ENCODE measurements at places on chromosomes 5 and 9. TPM values are rescaled to one million over a fixed set of nuclear protein-coding genes. Genes with fewer than 3 reads are reported as not detected.
A peak's percentile ranks its signal among the peaks of the same experiment; 100 is the strongest.

HMHB1 gene
- total RNA-seq: not detected

KIF24 gene
- 18.3 TPM for total RNA-seq

SLC25A2 gene
- total RNA-seq: 4.0 TPM

GFI1B gene
- total RNA-seq: 9.7 TPM

DNA sequence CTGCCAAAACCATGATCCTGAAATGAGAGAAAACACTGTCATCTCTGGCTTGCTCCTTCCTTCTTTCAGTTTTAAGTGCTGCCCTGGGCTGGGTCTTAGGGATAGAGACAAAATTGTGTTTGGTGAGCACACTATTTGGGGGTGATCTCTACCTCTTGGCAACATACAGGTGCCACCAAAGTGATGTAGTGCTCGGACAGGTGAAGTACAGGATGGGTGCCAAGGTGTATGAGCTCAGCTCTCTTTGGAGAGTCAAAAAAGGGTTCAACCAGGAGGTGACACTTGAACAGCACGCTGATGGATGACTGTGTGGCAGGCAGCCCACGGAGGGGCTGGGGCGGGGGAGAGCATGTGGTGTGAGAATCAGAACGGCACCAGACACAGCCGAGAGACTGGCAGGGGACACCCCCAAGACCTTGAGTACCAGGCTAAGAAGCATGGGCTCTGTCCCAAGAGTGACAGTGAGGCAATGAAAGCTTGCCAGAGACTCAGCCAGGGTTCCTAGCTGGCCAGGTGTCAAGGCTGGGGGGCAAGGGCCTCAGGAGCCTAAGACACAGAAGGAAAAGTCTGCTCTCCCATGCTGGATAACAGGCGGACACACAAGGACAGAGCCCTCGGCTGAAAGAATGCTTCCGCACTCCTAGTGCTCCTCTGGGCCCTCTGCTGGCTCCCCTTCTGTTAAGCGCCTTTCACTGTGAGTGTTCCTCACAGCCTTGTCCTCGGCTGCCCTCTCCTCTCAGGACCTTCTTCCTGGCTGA lies 2.5 kb downstream of the NHP2 start:
- peak; percentile 44 for DNase-seq

- DNase-seq: no peak
Measured at GRCh38 chr9:14961372-14962068, 51.3 kb upstream of the FREM1 start.

GRCh38 chr5:114407783-114408182 lies 45.9 kb downstream of the KCNN2 start:
- DNase-seq: no peak

DNA sequence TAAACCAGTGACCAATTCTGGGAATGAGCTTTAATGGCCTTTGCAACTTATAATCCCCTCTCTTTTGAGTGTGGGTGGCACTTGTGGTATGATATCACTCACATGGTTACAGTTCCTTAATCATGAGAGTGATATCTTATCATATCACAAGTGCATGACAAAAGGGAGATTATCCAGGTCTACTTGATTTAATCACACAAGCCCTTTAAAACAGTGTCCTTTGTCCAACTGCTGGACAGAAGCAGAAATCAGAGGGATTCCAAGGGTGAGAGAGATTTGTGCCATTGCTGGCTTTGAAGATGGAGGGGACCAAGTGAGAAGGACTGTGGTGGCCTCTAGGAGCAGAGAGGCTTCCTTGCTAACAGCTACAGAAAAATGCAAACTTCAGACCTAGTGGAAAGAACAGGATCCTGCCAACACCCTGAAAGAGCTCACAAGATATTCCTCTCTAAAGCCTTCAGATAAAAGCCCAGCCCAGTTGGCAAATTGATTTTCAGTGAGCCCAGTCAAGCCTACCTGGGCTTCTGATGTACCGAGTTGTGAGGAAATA lies 279.0 kb upstream of the TLE4 start:
- no peak for DNase-seq

- peak; percentile 38 for DNase-seq
Measured at GRCh38 chr5:155564541-155564940, 551.0 kb downstream of the KIF4B start.

- DNase-seq: peak; percentile 41
Measured at GRCh38 chr9:84140535-84141101, 160.0 kb downstream of the RMI1 start.

DNA sequence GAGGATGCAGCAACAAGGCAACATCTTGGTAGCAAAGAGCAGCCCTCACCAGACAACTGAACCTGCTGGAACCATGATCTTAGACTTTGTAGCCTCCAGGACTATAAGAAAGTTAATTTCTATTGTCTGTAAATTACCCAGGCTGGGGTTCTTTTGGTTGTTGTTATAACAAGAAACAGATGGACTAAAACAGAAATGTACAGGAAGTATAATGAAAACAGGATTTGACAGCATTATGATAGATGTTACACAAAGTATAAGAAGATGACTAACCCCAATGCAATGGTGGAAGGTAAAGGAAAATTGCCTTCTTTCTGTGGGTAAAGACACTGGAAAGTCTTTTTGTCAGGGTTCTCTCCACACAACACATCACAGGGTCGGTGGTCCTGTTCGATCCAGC lies 204.2 kb downstream of the SGCD start:
- no peak for DNase-seq

DNA sequence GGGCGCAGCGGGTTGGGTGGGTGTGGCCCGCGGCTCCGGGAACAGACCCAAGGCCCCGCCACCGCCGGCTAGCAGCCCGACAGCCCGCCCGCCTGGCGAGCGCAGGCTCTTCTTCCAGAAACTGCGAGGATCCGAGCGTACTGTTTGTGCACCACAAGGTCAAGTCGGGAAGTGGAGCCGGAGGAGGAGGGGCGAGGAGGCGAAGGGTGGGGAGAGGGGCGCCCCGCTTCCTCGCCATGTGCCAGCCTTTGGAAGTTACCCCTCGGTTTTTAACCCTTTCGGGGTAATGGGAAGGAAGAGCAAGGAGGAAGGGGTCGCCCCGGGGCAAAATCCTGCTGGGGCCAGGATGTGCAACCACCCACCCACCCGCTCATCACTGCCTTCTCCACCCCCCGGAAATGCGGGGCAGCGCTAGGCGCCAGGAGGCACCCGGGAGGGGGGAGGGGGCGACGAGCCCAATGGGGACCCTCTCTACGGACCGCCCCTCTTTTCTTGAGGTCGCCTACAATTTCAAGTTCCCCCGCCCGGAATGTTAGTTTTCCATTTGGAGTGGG lies 1.1 kb upstream of the JADE2 start:
- DNase-seq: peak; percentile 91

- no peak for DNase-seq
Measured at GRCh38 chr9:100426189-100426529, 784 bp upstream of the MSANTD3 start.

- DNase-seq: no peak
Measured at GRCh38 chr5:115289104-115289503, 7.3 kb downstream of the CCDC112 start.

DNA sequence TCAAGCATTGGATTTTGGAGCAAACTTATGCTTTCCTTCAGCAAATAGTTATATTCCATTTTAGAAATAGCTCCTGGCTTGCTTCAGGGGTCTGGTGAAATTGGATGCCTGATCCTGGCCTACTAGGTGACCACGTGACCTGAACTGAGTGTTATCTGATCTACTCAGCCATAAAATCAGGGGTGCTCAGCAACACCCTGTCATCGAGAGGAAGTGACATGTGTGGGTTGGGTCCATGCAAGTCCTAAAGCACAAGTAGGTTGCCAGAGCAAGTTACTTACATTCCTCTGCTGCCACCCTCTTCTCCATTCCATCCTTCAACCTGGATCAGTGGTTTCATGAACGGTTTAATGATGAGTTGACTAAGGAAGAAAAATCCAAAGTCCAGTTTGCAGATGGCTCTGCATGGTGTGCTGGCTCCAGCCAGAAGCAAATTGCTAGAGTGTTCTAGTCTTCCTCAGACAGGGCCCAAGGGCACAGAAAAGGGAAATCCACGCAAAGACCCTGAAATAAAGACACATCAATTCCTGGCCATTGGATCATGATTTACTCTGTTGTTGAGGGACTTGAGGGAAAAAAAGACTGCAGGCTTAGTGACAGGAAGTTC lies 2.8 kb upstream of the FAM193B start:
- DNase-seq: no peak

- DNase-seq: no peak
Measured at GRCh38 chr9:111068771-111069170, 30.5 kb upstream of the LPAR1 start.
